ENCODE measurements at places on chromosomes 7 and 10.
A peak's percentile ranks its signal among the peaks of the same experiment; 100 is the strongest.

GRCh38 chr7:139702811-139703486, 74.8 kb downstream of the HIPK2 start:
- DNase-seq, result no peak

DNA sequence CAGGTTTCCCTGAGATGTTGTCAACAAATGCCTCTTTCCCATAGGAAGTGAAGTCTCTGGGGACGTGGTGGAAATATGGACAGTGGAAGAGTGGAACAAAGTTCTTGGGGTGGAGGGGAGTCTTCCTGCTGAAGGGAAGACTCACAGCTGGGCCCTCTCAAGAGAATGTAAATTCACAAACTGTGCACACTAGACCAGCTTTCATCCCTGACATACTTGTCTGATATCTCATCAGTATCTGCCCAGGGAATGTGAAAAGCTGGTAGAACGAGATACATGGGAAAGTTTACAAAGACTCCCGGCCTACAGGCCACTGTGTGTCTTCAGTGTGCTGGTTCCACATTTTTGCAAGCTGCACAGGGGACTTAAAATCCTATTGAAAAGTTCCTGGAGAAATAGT, 16.7 kb upstream of the CCDC3 start:
- no peak for DNase-seq

DNA sequence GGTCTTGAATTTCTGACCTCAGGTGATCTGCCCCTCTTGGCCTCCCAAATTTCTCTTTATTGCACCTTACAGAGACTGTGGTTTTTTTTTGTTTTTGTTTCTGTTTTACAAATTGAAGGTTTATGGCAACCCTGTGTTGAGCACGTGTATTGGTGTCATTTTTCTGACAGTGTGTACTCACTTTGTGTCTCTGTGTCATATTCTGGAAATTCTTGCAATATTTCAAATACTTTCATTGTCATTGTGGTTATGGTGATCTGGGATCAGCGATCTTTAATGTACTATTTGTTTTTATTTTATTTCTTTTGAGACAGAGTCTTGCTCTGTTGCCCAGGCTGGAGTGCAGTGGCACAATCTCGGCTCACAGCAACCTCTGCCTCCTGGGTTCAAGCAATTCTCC, 89.8 kb downstream of the PRTFDC1 start:
- no peak for DNase-seq

DNA sequence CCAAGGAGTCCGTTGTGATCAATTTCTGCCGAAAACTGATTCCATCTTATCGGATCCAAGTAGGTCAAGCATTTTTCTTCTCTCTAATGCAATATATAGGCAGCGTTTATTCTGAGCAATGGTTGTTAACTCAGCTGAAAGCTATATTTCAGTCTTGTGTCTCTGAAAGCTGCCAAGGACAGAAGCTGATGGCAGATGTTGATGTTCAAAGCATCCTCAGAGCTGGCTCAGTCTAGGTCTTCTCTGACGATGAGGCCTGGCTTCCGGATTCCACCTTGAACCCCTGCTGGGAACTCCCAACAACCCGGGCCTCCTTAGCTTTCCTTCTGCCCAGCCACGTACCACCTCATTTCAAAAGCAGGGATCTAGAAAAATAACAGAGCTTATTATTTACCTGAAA, 863.6 kb downstream of the NRG3 start:
- no peak for DNase-seq

DNA sequence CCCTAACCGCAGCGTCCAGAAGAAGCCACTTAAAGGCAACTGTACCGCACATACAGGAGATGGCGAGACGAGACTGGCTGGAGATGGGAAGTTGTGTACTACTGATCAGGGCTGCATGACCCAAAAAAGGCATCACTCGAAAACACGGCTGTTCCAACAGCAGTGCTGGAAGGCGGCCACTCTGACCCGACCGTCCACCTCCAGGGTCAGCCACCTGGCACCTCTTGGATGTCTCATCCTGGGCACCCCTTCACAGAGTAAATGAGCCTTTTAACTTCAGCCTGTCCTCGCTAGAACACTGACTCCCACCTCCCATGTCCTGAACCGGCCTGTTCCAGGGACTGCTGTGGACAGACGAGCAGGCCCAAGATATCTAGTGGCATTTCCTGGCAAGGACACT, 180.7 kb downstream of the DIP2C start:
- no peak for DNase-seq

DNA sequence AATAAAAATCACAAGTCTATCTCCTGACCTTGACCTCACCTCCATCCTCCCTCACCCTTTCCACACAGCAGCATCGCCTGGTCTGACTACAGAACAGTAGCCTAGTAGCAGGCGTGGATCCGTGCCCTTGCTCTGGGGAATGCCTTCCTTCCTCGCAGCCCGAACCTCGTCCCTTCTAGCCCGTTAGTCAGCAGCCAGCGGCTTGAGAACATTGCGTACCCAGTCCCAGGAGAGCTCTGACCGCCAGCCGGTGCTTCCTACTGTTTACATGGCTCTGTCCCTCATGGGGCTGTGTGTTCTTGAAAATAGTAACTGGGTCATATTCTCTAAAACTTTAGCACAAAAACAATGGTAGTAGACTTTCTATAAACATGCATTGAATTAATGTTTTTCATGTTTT, 682.7 kb upstream of the IGFBP3 start:
- no peak for DNase-seq

GRCh38 chr7:2619116-2619515, 12.7 kb upstream of the TTYH3 start:
- DNase-seq, result no peak

DNA sequence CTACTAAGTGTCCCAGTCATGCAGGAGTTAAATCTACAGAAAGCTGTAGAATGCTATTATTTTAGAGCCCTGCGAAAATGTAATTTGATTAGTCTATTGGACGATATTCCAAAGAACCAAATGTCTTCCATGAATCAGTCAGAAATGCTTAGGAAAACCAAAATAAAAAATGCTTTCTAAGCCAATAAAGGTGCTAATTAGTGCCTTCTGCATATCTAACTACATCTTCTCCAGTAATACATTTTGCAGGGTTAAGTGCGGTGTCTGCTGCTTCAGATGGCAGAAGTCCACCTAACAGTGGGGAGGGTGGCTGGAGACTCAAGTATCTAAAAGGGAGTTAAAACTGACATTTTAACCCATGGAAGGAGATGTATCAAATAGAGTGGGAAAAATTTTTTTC, 50.1 kb downstream of the ITPRID1 start:
- DNase-seq, result no peak

DNA sequence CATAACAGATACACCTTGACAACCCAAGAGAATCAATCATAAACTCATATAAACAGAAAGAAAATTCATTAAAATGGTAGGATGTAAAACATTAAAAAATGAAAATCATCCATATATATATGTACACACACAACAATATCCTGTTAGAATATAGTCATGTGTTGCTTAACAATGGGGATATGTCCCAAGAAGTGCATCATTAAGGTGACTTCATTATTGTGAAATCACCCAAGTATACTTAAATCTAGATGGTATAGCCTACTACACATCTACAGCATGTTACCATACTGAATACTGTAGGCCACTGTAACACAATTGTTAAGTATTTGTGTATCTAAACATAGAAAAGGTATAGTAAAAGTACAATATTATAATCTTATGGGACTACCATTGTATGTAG, 115.8 kb upstream of the TMEM168 start:
- no peak for DNase-seq

DNA sequence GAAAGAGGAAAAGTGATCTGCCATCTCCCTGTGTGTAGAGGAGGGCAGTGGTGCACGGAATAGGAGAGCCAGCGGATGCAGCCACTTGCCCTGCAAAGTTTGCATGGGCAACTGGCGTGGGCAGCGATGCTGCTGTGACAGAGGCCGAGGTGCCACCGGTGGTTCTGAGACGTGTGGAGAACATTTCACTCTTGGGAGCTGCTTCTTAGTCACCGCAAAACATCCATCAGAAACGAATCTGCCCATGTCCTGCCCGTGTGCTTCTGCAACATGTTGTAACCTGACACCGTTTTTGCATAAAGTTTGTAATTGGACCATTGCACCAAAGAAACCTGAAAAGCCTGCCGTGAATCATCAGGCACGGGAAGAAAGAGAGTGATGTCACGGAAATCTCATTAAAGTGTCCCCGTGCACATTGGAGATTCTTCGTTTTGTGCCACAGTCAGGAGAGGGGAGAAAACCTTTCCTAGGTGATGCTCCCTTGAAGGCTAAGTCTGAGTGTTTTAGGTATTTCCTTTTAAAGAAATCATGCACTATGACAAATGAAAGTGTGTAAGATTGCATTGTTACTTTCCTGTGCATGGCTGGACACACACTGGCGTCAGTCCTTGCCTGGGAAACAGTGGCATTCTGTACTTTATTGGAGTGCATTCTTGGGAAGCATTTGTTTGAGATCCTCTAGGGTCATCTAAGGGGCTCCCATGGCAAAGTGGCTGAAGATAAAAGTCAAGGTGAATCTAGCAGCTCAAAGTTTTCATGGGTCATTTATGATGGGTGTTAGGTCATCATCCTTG, 302.6 kb downstream of the KLF6 start:
- DNase-seq, result peak; percentile 86

- DNase-seq, result no peak
Measured at GRCh38 chr7:82275342-82275741, 168.2 kb downstream of the CACNA2D1 start.

GRCh38 chr10:114593240-114593792, 64.8 kb downstream of the ABLIM1 start:
- DNase-seq, result no peak

GRCh38 chr7:88331322-88331721, 24.6 kb upstream of the STEAP4 start:
- DNase-seq, result no peak

DNA sequence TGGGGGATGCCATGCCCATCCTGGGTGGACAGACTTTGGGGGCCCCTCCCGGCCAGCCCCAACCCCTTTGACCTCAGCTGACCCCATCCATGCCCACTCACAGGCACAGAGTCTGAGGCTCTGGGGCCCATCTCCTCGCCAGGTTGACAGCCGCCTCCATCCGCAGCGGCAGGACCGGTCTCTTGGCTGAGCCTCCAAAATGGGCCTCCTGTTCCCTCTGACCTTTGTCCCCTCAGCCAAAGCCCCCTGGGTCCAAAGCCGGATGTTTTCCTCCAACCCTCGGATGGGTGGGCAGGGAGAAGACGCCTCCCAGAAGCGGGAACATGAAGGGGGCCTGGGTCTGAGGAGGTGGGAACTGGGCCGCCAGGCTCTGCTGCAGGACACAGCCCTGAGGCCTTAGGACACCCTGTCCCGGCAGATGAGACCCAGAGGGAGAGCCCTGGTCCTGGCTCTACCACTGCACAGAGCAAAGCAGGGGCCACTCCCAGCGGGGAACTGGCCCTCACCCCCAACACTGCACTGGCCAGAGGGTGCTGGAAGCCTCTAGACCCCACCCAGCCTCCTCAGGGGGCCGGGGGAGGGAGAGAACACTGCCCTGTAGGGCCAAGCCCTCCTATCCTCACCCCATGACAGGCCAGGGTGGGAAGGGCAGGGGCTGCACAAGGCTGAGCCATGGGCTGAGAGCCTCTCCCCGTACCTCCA, 12.6 kb downstream of the PDGFA start:
- DNase-seq, result no peak

DNA sequence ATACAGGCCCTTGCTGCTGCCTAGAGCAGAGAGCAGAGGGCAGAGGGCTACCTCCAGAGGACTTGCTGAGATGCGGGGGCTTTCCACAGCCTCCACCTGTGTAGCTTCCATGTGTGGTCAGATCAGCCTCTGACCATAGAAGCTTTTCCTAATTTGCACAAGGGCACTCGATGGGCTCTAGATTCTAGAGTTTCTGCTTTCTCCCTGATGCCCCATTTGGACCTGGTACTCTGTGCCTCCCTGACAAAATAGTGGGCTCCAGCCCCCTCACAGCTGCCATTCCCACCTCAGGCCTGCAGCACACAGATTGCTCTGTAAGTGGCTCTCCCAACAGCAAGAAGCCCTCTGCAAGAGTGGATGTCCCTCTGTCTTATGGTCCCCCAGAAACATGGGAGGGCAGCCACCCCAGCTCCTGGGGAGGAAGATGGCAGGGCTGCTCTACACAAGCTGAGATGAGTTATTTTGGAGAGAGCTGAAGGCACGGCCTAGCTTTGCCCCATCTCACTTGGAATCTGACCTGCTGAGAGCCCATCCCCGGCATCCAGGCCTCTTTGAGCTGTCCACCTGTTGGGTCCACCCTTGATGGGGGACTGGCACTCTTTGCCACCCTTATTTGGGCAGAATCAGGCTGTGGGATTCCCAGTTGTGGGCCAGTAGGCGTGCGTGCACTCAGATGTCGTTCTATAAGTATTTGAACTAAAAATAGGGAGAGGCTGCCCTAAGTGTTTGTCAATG, 16.7 kb downstream of the TMEM273 start:
- DNase-seq, result no peak

- no peak for DNase-seq
Measured at GRCh38 chr7:1426474-1426873, 32.8 kb downstream of the MICALL2 start.

DNA sequence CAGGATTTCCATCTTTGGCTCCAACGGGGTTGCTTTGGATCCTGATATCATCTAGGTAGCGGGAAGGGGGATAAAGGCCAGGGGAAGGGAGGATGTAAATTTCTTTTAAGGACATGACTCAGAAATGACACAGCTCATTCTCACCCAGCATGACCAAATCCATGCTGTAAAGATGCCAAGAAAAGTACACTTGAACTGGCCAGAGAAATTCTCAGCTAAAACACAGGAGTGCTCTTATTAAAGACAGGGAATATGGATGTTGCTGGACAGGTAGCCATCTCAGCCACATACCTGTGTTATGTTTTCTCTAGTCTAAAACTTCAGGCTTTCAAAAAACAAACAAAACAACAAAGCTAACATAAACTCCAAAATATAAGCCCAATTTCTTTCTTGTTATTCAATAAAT, 68.3 kb downstream of the NAMPT start:
- DNase-seq, result peak; percentile 89

DNA sequence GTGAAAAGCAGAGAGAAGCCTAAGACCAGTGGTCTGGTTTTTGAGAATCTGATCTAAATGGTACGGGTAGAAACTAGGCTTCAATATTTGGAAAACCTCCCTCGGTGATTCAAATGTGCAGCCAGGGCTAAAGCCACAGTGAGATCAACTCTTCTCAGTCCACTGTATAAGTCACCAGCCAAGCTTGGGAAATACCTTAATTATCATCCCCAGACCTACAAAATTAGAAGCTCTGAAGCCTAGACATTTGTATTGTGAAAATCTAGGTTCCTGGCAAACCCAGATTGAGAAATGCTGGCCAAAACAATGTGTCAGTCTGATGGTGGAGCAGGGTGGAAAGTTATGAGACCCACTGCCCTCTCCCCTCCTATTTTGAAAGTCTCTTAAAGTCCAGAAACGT, 131.7 kb downstream of the DGKI start:
- no peak for DNase-seq

GRCh38 chr7:767941-768731, 41.1 kb upstream of the PRKAR1B start:
- DNase-seq, result no peak

DNA sequence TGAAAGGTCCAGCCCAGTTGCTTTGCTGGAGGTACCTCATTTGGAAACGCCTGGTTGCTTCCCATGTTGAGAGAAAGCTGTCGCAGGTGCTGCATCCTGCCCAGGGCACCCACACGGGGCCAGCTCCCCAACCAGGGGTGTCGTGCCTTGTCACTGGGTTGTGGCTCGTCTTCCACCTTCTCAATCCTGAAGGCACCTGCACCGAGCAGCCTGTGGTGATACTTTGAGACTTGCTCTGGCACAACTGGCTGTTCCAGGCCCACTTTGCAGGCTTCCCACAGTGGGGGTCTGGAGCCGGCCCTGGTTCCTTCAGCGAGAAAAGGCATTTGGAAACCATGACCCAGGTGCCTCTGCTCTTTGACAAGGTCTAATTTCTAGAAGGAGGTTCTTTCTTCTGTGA, 197.3 kb upstream of the PPP2R2D start:
- DNase-seq, result no peak

Data from HFF-Myc (cell line).